Fibroblast of the aortic adventitia (primary cell): ENCODE measurements at places on chromosomes 4 and X.

DNA sequence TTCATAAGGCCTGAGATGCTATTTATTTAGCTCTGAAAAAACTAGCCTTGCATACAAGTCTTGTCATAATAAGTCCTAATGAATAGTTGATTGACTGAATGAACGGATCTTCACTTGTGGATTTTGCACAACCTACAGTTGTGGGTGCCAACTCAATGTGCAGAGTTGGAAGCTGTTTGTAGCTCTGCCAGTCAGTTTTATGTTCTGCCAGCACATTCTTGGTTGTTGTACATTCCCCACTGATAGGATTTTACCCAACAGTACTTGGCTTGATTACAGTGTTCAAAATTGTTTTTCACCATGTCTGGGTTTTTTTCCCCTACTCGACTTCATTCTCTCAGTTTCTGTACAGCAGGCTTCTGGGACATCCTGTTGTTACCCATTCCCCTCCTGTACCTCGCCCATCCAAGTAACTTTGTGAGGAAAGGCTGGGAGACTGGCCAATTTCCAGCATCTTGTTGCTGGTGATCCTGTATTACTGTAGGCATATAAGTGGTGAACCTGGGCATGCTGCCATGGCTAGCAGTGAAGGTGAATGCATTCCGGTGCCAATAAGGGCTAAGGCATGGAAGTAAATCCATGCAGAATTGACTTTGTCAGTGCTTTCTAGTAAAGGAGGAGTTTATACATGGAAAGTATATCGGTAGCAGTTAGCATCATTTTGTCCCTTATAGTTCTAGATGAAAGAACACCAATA lies 22.8 kb downstream of the IL1RAPL1 start:
- DNase-seq = no peak

DNA sequence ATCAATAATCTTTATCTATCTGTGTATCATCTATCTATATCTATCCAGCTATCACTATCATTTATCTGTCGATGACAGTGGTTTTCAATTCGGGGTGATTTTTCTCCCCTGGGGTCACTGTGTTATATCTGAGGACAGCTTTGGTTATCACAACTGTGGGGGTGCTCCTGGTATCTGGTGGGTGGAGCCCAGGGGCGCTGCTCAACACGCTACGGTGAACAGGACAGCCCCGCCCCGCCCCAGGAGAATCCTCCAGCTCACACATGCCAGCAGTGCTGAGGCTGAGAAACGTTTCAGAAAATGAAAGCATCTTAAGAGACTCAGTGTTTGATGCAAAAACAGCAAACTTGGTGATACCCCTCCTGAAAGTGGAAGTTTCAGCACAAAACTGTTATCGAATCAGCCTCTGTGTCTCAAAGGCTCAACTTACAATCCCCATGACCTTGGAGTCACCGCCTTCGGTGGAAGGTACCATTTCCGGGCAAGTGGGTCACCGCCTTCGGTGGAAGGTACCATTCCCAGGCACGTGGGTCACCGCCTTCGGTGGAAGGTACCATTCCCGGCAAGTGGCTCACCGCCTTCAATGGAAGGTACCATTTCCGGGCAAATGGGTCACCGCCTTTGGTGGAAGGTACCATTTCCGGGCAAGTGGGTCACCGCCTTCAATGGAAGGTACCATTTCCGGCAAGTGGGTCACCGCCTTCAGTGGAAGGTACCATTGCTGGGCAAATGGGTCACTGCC lies 315.3 kb downstream of the DHRSX start:
- no peak for DNase-seq

DNA sequence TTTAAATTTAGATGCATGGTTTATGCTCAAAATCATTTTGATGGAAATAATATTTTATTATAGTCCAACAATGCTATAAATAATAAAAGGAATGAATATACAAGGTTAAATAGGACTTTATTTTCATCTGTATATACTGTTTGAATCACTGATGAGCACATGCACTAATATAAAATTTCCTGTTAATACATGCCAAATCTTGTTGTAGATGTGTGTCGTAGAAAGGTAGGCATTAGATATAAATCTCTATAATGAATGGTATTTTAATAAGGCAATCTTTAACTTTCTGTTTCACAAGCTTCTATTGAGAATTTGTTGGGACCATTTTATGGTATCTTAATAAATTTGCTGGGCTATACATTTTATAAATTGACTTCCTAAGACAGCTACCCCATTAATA lies 868.8 kb downstream of the CCSER1 start:
- DNase-seq = no peak

GRCh38 chr4:140090215-140090731 lies 63.7 kb downstream of the MAML3 start:
- no peak for DNase-seq

DNA sequence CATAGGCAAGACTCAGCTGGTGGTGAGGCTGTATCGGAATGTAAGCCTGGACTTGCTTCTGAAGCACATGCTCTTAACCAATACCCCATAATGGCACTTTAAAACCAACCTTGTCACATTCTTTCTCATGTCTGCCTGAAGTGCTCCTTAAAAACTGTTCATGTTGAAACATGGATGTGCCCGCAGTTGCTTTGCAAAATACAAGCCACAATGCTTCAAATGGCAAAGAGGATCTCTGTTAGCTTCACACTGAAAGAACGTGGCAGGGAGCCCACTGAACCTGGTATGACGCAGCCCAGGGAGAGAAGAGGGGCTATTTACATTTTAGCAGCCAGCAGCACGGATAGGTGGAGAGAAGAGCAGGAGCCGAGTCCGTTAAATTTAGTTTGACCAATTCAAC lies 29.3 kb downstream of the SOD3 start:
- no peak for DNase-seq
